CMK (cell line): ENCODE measurements at places on chromosomes 2 and 18.

- no peak for DNase-seq
These were observed 2.5 kb downstream of the SNED1 start for GRCh38 chr2:241000831-241001321.

GRCh38 chr2:119251652-119252051 is 28.0 kb downstream of the STEAP3 start:
- DNase-seq: no peak

- DNase-seq: no peak
These were observed 19.5 kb downstream of the NFE2L2 start for GRCh38 chr2:177245010-177245422.

GRCh38 chr2:226283796-226284195 is 515.8 kb downstream of the IRS1 start:
- DNase-seq: no peak

GRCh38 chr2:11591091-11591490 is 57.2 kb downstream of the GREB1 start:
- no peak for DNase-seq

GRCh38 chr2:84947010-84947593 is 23.9 kb upstream of the KCMF1 start:
- no peak for DNase-seq

DNA sequence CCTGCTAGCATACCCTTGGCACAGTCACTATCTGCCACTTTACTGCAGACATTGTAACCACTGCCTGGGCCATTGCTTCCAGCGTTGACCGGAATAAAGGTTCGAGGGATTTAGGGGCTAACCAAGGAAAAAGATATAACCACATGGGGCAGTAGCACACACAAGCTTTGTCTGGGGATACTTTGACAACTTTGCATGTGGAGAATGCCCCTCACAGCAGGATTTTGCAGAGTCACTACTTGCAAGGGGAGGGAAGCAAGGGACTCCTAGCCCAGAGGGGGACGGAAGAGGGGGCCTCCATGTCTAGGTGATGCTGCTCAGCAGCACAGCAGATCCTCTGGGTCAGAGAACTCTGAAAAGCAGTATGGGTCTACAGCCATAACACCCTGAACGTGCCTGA is 138.7 kb downstream of the SPP2 start:
- no peak for DNase-seq

DNA sequence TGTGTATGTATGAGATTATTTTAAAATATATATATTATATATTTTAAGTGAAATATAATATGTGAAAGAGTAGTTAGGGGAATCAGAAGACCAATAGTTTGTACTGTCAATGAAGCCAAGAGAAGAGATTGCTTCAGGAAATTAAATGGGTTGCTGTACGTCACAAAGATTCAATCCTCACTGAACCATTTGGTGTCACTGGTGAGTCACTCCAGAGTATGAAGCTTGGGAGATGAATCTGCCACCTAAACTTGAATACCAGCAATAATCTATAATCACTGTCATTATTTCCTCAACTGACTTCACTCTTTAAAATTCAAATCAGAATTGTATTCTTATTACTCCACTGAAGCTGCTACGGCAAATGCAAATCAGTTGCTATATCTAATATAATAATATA is 41.9 kb upstream of the SCN9A start:
- no peak for DNase-seq

DNA sequence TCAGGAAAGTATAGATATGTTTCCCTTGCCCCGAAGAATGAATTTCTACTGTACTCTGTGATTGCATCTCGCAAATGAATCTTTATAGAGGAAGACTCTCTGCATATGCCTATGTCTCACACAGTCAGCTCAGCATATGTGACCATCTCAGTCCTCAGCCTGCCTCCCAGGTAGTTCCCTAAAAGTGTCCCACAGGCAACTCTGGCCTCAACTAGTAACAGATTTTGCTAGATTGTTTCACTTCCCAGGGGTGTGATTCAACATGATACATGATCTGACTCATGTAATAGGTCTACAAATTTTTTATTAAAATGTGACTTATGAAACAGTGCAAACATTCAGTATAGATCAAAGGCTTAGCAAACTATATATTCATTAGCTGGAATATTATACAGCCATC is 296.6 kb upstream of the CRIM1 start:
- DNase-seq: no peak

DNA sequence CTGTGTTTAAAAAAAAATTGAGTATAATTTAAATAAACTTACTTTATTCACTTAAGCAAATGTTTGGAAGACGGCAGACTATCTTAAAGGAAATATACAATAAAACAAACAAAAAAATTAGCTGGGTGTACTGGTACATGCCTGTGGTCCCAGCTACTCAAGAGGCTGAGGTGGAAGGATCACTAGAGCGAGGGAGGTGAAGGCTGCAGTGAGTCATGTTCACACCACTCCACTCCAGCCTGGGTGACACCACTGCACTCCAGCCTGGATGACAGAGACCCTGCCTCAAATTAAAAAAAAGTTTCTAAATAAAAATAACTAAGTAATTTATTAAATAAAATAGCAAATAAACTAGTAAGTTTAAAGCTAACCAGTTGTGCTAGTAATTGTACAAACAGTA is 7.5 kb downstream of the PUM2 start:
- no peak for DNase-seq

DNA sequence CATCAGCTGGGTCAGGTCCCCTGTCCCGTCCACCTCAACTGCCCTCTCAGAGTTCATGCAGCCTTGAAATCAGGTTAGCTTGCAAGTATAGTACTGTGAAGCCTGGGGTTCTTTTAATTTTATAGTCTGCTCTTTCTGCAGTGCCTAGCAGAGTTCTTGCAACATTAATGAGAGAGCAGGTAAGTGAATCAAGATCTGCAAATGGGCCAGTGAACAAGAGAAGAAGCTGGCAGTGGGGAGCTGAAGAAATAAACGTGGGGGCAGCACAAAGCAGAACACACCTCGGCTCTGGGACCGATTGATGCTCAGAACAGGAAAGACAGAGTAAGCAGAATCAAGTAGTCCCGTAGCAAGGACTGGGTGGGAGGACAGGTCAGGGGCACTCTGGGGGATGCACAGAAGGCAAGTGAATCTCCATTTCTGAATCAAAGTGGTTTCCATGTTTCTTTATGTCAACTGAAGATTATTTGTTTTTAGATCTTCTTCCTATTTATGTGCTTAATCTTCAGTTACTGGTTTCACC is 675.5 kb downstream of the RNF144A start:
- DNase-seq: no peak

DNA sequence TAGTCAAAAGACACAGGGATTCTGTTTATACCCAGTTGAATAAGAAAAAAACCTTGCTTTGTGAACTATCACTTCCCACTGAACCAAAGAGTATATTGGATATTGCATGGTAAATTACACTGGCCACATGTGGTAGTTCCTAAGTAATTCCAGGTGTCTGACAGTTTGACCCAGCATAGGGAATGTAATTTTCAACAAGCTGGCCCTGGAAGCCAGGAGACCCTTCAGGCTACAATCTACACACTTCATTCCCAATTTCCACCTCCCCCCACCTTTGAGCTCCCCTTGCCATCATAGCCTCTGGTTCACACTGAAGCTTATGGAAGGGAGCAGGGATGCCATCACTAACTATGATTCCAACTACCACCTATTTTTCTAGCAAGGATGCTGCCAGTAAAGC is 2.8 kb downstream of the FRZB start:
- no peak for DNase-seq

- DNase-seq: no peak
These were observed 113.0 kb downstream of the PPP1R1C start for GRCh38 chr2:182098648-182099047.

- DNase-seq: no peak
These were observed 8.8 kb upstream of the NOSTRIN start for GRCh38 chr2:168793596-168793995.

GRCh38 chr18:44792456-44793061 is 111.9 kb downstream of the SETBP1 start:
- DNase-seq: no peak
